ENCODE measurements at places on chromosomes 11 and 22. TPM values are rescaled to one million over a fixed set of nuclear protein-coding genes. Genes with fewer than 3 reads are reported as not detected.

- H3K27me3 ChIP-seq = peaks cover 2% of the 10 kb centered on the region
- no peak overlapping the region for H3K4me3 ChIP-seq
- H3K36me3 ChIP-seq = no peaks in the 10 kb centered on the region
- no peak overlapping the region for H3K27ac ChIP-seq
These were observed 3.5 kb downstream of the RHOD start for GRCh38 chr11:67060111-67060522.

DNA sequence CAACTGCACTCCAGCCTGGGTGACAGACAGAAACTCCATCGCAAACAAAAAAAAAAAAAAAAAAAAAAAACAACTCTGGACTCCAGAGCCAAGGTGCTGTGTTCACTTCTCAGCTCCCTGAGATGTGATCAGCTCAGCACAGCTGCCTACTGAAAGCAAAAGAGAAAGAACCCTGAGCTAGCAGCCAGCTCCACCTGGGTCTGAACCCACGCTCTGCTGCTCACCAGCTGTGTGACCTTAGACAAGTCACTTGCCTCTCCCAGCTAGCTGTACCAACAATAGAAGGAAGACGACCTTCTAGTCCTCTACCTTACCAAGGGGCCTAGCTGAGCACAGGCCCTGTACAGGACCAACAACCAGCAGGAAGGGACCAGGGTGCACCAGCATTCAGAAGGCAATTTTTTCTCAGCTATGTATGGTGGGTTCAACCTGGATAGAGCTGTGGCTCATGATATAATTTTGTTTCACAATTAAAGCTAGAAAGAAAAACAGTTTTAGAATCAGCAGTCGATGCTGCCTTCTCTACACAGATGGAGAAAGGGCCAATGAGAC is 3.8 kb downstream of the DGCR2 start:
- no peaks in the 10 kb centered on the region for H3K27me3 ChIP-seq
- no peak overlapping the region for H3K27ac ChIP-seq
- H3K4me1 ChIP-seq = peaks cover 55% of the 10 kb centered on the region
- H3K36me3 ChIP-seq = peaks cover 3% of the 10 kb centered on the region
- DNase-seq = no peak

RBMXL2 gene
- total RNA-seq = not detected

GRCh38 chr22:48701296-48702030 is 1126.2 kb downstream of the BRD1 start:
- no peaks in the 10 kb centered on the region for H3K36me3 ChIP-seq
- H3K4me3 ChIP-seq = no peak overlapping the region
- H3K27ac ChIP-seq = no peak overlapping the region
- no peaks in the 10 kb centered on the region for H3K4me1 ChIP-seq

PPME1 gene
- total RNA-seq = 28.0 TPM

PTPRCAP gene
- total RNA-seq = 401 TPM

DNA sequence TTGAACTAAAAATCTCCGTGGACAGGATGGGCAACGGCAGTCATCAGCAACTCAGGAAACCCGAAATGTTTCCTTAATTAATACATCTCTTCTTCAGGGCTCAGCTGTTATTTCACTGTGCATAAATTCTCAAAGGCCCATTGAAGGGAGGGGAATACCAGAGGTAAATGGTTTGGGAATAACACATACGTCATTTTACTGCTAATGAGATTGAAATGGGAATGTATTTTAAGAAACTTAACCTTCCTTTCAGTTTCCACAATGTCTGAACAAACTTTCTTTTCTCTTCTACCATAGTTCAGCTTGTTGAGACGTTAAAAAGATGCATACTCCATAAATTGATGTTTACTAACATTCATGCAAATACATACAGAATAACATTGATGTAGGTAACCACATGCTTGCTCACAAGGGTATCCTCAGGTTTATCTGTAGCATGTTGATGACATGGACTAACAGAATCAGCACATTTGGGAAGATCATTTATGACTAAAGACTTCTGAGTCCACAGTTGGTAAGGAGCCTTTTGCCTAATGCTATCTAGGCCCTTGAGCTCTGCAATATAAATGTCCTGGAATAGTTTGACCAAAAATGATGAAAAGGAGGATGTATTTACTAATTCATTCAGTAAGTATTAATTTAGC is 7.7 kb upstream of the PRRG4 start:
- peaks cover 14% of the 10 kb centered on the region for H3K4me1 ChIP-seq
- DNase-seq = no peak
- no peak overlapping the region for H3K4me3 ChIP-seq

- no peak overlapping the region for H3K4me3 ChIP-seq
- H3K36me3 ChIP-seq = no peaks in the 10 kb centered on the region
- peaks cover 26% of the 10 kb centered on the region for H3K27me3 ChIP-seq
- H3K27ac ChIP-seq = no peak overlapping the region
- peaks cover 4% of the 10 kb centered on the region for H3K4me1 ChIP-seq
- DNase-seq = no peak
These were observed 19.1 kb downstream of the RPL3 start for GRCh38 chr22:39300186-39300830.

DNA sequence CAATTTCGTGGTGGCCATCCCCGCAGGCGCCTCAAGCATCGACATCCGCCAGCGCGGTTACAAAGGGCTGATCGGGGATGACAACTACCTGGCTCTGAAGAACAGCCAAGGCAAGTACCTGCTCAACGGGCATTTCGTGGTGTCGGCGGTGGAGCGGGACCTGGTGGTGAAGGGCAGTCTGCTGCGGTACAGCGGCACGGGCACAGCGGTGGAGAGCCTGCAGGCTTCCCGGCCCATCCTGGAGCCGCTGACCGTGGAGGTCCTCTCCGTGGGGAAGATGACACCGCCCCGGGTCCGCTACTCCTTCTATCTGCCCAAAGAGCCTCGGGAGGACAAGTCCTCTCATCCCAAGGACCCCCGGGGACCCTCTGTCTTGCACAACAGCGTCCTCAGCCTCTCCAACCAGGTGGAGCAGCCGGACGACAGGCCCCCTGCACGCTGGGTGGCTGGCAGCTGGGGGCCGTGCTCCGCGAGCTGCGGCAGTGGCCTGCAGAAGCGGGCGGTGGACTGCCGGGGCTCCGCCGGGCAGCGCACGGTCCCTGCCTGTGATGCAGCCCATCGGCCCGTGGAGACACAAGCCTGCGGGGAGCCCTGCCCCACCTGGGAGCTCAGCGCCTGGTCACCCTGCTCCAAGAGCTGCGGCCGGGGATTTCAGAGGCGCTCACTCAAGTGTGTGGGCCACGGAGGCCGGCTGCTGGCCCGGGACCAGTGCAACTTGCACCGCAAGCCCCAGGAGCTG is 24.8 kb downstream of the ADAMTS15 start:
- DNase-seq = no peak
- no peak overlapping the region for H3K4me3 ChIP-seq
- H3K36me3 ChIP-seq = no peaks in the 10 kb centered on the region
- H3K27ac ChIP-seq = no peak overlapping the region
- H3K27me3 ChIP-seq = no peaks in the 10 kb centered on the region
- H3K4me1 ChIP-seq = no peaks in the 10 kb centered on the region

SERHL2 gene
- 0.81 TPM for total RNA-seq

Data from activated CD4-positive, alpha-beta memory T cell treated with anti-CD3 and anti-CD28 coated beads, Interleukin-2, amount 10 ng/mL, durations not matched to agents 7 days and 5 days (primary cell).